ENCODE measurements at places on chromosomes 1 and 21. TPM values are rescaled to one million over a fixed set of nuclear protein-coding genes. Genes with fewer than 3 reads are reported as not detected.
A peak's percentile ranks its signal among the peaks of the same experiment; 100 is the strongest.

DNA sequence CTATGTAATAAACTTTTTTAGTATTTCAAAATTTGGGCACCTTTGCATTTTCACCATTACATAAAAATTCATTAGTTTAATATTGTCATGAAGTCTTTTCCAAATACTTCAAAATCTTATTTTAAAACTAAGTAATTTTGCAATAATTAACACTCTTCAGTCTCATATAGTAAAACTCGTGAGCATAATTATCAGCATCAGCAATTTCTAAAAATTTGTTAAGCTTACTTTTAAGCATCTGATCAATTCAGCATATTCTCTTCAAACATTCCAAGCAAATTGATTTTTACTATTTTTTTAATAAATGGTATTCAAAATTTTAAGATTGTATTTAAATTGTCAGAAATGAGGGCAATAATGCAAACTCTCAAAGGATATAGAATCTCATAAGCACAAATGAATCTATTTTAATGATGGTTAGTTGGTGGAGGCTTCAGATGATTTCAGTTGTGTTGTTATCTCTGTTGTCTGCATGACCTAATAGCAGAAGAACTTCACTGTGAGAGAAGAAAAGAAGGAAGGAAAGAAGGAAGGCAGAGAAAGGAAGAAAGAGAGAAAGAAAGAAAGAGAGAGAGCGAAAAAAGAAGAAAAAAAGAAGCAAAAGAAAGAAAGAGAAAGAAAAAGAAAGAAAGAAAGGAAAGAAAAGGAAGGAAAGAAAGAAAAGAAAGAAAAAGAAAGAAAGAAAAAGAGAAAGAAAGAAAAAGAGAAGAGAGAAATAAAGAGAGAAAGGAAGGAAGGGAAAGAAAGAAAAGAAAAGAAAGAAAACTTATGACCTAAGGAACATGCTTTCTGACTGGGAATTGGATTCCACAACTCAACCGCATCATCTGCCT, 860.5 kb downstream of the NCAM2 start:
- no peak overlapping the region for H3K27ac ChIP-seq
- H3K4me1 ChIP-seq, result no peaks in the 10 kb centered on the region
- no peak for DNase-seq
- no peaks in the 10 kb centered on the region for H3K27me3 ChIP-seq
- no peaks in the 10 kb centered on the region for H3K36me3 ChIP-seq

DNA sequence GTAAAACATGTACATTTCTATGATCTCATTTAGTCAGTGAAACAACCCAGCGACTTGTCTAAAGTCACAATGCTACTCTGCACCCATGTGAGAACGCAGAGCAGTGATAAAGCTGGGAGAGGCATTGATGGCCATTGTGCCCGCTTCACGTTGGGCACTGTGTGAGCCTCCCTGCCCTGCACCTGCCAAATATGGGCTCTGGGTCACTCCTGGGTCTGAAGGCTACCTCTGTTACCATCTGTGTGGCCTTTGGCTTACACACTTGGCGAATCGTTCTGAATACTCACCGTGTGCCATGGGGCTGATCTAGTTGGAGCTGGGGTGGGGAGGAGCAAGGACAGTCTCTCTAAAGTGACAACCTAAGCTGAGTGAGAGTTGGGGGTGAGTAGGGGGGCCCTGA, 29.9 kb downstream of the PCSK9 start:
- peaks cover 68% of the 10 kb centered on the region for H3K36me3 ChIP-seq
- no peak overlapping the region for H3K27ac ChIP-seq
- no peaks in the 10 kb centered on the region for H3K27me3 ChIP-seq
- H3K4me3 ChIP-seq, result no peak overlapping the region

DNA sequence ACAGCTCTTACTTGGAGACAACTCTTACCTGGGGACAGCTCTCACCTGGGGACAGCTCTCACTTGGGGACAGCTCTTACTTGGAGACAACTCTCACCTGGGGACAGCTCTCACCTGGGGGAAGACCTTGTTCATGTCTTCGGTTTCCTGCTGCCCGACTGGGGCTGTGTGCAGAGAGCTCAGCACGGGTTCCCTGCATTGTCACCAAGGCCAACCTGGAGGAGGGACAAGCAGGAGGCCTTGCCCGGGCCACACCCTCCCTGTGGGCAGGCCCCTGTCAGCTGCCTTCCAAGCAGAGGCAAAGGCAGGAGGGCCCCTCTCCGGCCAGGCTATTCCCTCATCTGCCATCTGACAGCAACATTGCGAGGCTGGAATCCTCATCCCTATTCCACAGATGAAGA, at the start of gene LDLRAD1:
LDLRAD1 (minus strand) TSS at position 208 of the 400 bp plus-strand sequence; CDS start at position 134, 74 bp downstream.
- no peak within 1 kb of the TSS for H3K27ac ChIP-seq
- H3K36me3 ChIP-seq, result no peaks in the 10 kb centered on the region
- DNase-seq, result peak; percentile 92
- H3K4me1 ChIP-seq, result no peaks in the 10 kb centered on the region
- H3K27me3 ChIP-seq, result peaks cover 22% of the 10 kb centered on the region

GRCh38 chr1:204945565-204945977, 74.9 kb downstream of the NFASC start:
- H3K4me3 ChIP-seq, result no peak overlapping the region
- H3K27ac ChIP-seq, result no peak overlapping the region
- peaks cover 34% of the 10 kb centered on the region for H3K36me3 ChIP-seq
- DNase-seq, result no peak
- H3K4me1 ChIP-seq, result peaks cover 12% of the 10 kb centered on the region

GRCh38 chr1:208393826-208394225, 149.6 kb upstream of the PLXNA2 start:
- H3K27ac ChIP-seq, result no peak overlapping the region
- DNase-seq, result no peak
- H3K36me3 ChIP-seq, result no peaks in the 10 kb centered on the region
- H3K27me3 ChIP-seq, result no peaks in the 10 kb centered on the region

DNA sequence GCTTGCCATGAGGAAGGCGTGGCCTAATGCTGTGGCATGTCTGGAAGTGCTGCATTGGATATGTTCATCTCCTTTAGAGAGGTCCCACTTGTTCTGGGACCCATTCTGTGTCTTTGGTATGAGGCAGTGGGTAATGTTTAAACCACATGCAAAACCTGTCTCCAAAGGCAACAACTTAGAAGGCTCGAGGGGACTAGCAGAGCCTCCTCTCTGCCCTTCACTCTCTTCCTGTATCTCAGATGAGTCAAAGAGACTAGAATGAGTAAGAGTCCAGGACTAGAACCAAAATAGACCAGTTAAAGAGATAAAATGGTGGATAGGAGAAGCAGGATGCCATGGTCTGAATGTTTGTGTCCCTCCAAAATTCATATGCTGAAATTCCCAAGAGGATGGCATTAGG, 220.8 kb upstream of the KIAA0040 start:
- DNase-seq, result no peak
- H3K4me3 ChIP-seq, result no peak overlapping the region
- H3K27me3 ChIP-seq, result no peaks in the 10 kb centered on the region

GRCh38 chr21:33325222-33326067, 675 bp downstream of the IFNAR1 start:
- H3K36me3 ChIP-seq, result no peaks in the 10 kb centered on the region
- H3K4me3 ChIP-seq, result peak overlapping the region; percentile 99

DNA sequence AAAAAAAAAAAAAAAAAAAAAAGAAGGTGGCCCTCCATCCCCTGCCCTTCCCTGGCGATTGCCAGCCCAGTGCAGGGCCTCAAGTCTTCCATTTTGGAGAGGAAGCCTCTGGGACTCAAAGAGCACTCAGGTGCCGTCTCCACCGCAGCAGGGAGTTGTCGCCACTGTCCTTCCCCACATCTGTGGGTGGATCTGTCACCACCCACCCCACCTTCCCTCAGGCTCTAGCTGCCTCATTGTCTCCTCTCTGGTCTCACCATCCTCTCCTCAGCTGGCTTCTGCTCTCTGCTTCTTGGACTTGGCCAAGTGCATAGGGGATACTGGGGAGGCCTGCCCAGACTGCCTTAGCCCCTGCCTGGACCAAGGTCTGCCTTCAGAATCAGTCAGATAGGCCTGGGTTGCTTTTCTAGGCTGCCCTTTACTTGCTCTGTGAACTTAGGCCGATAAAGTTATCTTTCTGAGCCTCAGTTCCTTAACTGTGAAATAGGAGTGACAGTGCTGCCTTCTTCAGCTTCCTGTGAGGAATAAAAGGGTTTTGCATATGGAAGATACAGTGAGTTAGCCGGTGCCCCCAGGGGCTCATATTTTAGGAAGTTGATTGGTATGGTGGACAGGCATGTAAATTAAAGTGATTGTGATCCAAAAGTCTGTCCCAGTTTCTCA, 15.8 kb downstream of the RCC1 start:
- no peaks in the 10 kb centered on the region for H3K36me3 ChIP-seq
- peaks cover 15% of the 10 kb centered on the region for H3K4me1 ChIP-seq
- H3K4me3 ChIP-seq, result no peak overlapping the region
- no peaks in the 10 kb centered on the region for H3K27me3 ChIP-seq

DNA sequence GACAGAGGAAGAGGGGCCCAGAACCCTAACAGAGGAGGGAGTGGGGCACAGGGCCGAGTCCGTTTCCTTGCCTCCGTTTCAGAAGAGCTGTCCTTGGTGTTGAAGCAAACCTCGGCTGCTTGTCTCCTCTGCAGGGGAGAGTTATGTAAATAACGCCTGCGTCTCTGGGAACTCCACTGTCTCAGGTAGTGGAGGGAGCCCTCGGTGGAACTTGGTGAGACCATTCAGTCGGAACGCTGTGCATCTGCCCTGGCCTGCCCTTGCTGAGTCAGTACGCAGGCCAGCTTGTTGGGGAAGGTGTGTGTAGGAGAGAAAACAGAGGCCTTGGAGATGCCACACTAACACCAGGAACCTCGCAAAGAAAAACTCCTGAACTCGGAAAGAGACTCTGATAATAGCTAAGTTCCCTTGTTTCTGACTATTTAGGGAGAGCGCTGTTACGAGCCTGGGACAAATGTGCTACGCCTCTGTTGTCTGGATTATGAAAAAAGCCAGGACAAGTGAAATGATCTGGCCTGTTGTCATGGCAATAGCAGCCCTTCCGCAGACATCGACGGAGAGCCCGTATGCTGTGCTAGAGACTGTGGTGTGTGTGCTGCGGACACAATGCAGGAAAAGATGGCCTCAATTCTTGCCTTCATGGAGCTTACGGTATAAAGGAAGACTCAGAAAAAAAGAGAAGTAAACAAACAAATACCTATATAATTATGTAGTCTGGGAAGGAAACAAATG, 94.6 kb upstream of the AKT3 start:
- H3K27me3 ChIP-seq, result no peaks in the 10 kb centered on the region
- H3K36me3 ChIP-seq, result no peaks in the 10 kb centered on the region
- H3K27ac ChIP-seq, result no peak overlapping the region

GRCh38 chr1:160071289-160071688, 1.3 kb upstream of the KCNJ10 start:
- no peaks in the 10 kb centered on the region for H3K27me3 ChIP-seq
- no peak overlapping the region for H3K27ac ChIP-seq
- peaks cover 9% of the 10 kb centered on the region for H3K4me1 ChIP-seq
- H3K4me3 ChIP-seq, result no peak overlapping the region
- no peak for DNase-seq

Gene CD53
- 62.0 TPM for total RNA-seq

Gene SLC45A3
- 1.7 TPM for total RNA-seq

Gene EDARADD
- total RNA-seq, result 0.66 TPM

Gene LEPROT
- 65.2 TPM for total RNA-seq

Gene CFHR3
- total RNA-seq, result not detected

Gene LRRC53
- total RNA-seq, result not detected

Gene GPR52
- total RNA-seq, result 0.58 TPM

All from esophagus muscularis mucosa (tissue), 4 donors.